ENCODE measurements at places on chromosomes 1 and 21. TPM values are rescaled to one million over a fixed set of nuclear protein-coding genes. Genes with fewer than 3 reads are reported as not detected.

GRCh38 chr1:115463347-115463746 is 125.3 kb upstream of the NGF start:
- DNase-seq, result no peak

DNA sequence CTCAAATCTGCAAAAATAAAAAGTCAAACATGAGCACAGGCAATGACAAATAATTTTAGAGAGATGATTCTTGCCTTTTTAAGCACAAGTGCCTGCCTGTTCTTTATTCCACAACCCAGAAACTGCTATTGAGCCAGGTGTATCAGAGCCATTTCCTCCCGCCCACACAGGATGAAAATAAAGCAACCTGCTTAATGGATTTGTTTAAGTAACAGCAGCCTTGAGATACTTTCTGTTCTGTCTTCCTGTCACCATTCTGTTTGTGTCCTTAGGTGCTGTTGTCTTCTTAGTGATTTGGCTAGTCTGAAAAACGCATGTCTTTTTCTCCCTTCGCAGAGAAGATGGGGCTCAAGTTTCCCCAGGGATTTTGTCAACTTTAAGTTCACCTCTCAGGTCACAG is 11.4 kb downstream of the RPE65 start:
- no peak for DNase-seq

GRCh38 chr1:56255516-56256152 is 323.7 kb downstream of the PLPP3 start:
- DNase-seq, result no peak

DNA sequence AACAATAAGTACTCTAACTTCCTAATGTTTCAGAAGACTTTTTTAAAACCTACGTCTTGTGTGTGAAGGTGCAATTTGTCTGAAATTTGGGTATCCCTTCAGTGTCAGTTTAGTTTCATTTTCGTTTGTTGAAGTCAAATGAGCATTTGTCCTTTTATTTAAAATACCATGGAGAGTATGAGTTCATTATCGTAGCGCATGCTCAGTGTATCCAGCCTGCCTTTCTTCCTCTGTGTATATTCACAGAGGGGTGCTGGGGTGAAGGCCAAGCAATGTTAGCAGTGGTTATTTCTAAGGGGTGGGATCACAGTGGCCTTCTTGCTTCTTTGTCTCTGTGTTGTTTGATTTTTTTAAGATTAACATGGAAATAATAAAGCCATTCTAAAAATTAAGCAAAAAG is 43.2 kb downstream of the CNN3 start:
- peak; percentile 33 for DNase-seq

The KIF17 gene
- 5.7 TPM for total RNA-seq

The HMGN1 gene
- 214 TPM for total RNA-seq

DNA sequence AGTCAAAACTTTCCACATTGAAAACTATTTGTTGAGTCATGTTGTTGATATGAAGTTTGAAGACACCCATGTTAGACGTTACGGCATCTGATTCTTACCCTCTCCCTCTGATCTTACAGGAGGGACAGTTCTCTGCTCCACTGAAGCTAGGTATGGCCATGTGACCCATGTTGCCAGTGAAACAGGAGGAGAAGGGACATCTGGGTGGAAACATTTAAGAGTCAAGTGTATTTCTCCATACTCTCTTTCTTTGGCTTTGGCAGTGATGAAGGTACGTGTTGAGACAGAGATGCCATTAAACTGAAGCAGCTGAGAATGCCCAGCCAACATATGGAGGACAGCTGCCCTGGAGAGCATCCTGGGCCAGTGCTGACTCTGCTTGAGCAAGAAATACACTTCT is 198.4 kb upstream of the PTGFR start:
- peak; percentile 38 for DNase-seq

GRCh38 chr1:54507033-54507870 is 40.8 kb upstream of the ACOT11 start:
- no peak for DNase-seq

DNA sequence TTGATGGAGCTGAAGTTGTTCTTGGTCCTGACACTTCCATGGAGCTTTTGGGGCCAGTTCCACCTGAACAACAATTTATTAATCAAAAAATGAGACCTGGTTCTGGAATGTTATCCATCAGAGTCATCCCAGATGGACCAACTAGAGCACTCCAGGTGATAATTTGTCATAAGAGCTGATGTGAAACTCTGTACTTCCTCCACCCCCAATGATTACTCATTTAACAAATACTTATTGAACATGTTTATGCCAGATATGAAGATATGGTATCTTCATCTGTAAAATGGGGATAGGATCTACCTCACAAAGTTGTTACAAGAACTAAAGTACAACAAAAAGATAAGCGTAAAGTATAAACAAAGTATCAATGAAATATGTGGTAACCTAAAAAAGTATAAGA is 153.2 kb downstream of the VPS13D start:
- DNase-seq, result no peak

The KCNN3 gene
- total RNA-seq, result not detected

The DYNLT5 gene
- 1.0 TPM for total RNA-seq

The FCRLB gene
- total RNA-seq, result 5.9 TPM

GRCh38 chr21:16455526-16455925 is 725.7 kb downstream of the USP25 start:
- no peak for DNase-seq

The OR6N1 gene
- not detected for total RNA-seq

DNA sequence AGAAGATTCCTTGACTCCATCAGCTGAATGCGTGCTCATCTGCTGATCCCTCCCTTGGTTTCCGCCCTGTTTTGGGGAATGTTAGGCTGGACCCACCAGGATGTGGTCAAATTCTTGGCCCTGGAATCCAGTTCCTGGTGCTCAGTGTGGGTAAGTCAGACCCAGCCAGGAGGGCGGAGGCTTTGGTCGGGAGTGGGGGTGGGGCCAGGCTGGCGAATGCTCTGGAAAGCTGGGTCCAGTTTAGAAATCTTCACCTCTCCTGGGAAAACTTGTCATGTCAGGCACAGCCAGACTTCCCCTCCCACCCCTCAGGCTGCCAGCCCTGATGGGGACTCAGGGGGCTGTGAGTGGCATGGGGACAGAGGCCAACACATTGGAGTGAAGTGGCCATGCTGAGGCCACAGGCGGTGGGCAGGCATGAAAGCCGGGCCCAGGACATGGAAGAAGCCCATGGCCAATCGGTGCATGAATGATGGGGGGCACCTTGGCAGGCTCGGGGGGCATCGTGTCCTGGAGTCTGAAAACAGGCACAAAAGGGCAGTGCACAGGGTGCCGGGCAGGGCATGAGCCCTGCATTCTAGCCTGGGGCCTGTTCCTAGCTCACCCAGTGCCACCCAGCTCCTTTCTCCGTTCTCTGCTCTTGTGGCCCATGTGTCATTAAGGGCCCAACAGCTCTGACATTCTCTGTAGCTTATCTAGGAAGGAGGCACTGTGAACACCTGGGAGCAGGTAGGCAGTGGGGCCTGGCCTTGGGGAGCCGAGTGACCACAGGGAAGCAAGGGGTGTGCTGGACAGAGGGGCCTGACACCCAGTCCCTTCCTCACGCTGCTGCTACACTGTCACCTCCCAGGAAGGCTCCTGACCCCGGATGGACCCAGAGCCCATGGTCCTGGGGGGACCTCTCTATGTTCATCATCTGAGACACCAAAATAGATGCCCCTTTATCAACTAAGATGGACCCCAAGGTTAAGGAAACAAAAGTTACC is 14.6 kb upstream of the PADI1 start:
- DNase-seq, result peak; percentile 98

GRCh38 chr1:63668298-63668697 is 75.1 kb downstream of the PGM1 start:
- peak; percentile 4 for DNase-seq

- no peak for DNase-seq
Measured at GRCh38 chr1:219875860-219876259, 52.5 kb downstream of the SLC30A10 start.

- no peak for DNase-seq
Measured at GRCh38 chr1:84069236-84069845, 70.4 kb upstream of the TTLL7 start.

The P3H1 gene
- 162 TPM for total RNA-seq
